Astrocyte of the cerebellum (primary cell): ENCODE measurements at places on chromosomes 12 and 14.

DNA sequence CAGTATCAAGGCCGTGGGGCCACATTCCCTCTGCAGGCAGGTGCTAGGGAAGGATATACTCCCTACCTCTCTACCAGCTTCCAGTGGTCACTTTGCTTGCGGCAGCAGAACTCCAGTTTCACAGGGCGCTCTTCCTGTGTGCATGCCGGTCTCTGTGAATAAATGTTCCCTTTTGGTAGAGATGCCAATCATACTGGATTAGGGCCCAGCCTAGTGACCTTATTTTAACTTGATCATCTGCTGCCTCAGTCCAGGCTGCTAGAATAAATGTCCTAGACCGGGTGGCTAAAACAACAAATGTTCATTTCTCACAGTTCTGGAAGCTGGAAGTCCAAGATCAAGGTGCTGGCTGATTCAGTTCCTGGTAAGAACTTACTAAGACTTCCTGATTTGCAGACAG is 198.8 kb upstream of the TMEM132C start:
- no peak for DNase-seq

DNA sequence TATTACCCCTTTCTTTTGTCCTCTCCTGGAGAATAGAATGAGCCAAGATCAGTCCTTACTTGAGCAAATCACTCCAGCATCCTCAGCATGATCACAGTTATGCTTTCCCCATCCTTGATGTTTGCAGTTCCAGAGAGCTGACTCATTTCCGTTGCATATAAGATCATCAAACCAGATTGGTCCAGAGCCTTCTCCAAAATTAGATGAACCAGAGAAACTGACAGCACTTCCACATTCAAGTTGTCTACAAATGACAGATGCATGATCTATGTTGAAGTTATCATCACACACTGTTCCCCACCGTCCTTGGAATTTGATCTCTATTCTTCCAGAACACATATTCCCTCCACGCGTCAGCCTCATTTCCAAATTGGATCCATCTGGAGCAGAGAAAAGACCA is 4.8 kb downstream of the CD163 start:
- peak; percentile 31 for DNase-seq

GRCh38 chr14:76780875-76781647 is 19.8 kb downstream of the VASH1 start:
- DNase-seq: no peak

DNA sequence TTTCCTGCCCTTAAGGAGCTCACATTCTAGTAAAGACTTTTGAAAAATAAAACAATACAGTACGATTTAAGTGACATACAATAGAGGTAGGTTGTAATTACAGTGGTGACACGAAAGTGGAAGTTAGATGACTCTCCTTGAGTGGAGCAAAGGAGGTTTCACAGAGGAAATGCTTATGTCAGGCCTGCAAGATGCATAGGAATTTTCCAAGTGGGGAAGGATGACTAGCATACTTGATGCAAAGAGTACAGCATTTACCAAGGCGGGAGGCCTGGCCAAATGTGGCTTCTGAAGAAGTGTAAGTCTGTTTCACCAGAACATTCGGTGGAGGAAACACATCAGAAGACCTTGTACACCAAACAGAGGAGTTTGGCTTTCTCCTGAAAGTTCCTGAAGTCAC is 55.2 kb downstream of the ERO1A start:
- DNase-seq: no peak

- no peak for DNase-seq
These were observed 132.7 kb downstream of the SSPN start for GRCh38 chr12:26327975-26328644.

- DNase-seq: peak; percentile 22
These were observed 93.7 kb upstream of the PTPRR start for GRCh38 chr12:71014180-71014785.

DNA sequence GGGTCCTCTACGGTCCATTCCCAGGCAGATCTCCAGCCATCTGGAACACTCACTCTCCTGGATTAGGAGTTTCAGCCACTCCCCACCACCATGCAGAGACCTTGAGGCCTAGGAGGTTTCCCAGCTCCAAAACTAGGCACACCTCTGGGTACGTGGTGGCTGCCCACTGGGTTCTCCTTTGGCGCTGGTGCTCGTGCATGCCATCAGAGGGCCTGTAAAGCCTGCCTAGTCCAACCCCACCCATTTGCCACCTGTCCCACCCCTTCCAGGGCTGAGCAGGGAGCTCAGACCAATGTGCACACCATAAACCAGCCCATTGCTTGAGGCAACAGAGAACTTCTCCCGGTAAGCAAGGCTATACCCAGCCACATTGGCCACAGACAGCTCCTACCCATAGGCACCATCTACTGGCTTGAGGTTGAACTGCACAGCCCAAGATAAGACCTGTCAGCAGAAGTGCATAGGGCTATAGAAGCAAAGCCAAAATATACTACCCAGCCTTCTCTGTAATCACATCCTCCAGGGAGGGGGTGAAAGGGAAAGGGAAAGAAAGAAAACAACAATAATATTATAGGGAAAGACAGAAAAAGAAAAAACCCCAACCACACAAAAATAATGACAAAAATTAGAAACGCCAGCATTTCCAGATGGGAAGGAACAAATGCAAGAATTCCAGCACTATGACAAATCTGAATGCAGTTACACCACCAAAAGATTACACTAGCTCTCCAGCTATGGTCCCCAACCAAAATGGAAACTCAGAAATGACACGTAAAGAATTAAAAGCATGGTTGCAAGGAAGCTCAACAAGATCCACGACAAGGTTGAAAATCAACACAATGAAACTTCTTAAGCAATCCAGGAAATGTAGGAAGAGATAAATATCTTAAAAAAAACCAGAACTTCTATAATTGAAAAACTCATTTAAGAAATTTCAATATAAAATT is 111.9 kb upstream of the CCDC175 start:
- DNase-seq: peak; percentile 49

GRCh38 chr12:47387994-47388393 is 308.2 kb upstream of the AMIGO2 start:
- no peak for DNase-seq

DNA sequence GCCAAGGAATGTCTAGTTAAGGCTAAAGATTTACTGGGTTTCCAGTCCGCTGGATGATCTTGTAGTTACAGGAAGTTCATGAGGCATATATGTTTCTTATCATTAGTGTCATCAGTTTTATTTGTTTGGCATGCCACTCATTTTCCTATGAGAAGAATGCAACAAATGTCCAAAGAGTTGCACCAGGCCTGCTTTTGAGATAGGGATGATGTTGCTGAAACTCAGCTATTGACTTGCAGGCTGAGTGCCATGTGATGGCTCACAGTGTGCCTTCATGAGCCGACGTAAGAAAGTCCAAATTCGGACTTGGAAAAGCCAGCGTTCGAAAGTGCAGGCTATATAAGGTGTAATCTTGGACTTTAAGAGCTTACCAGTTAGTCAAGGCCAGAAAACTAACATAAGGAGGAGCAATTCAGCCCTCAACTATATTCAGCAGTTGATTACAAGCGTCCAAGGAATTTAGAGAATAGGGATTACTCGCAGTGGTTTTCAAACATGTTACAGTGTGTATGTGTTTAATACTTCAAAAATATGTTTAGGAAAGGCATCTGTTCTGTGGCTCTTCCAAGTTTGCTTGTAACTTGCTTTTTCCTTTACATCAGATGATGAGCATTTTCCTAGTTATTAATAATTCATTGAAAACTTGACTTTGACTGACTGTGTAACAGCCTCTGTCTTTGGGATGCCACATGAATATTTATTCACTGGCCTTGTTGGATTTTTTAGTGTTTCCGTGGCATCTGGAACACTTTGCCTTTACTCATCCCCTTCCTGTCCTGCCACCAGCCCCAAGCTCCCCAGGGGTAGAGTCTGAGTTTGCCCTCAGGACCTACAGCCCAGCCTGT is 101.3 kb downstream of the LGMN start:
- peak; percentile 32 for DNase-seq

- DNase-seq: peak; percentile 52
These were observed 121.7 kb downstream of the PPM1H start for GRCh38 chr12:62813031-62813829.

DNA sequence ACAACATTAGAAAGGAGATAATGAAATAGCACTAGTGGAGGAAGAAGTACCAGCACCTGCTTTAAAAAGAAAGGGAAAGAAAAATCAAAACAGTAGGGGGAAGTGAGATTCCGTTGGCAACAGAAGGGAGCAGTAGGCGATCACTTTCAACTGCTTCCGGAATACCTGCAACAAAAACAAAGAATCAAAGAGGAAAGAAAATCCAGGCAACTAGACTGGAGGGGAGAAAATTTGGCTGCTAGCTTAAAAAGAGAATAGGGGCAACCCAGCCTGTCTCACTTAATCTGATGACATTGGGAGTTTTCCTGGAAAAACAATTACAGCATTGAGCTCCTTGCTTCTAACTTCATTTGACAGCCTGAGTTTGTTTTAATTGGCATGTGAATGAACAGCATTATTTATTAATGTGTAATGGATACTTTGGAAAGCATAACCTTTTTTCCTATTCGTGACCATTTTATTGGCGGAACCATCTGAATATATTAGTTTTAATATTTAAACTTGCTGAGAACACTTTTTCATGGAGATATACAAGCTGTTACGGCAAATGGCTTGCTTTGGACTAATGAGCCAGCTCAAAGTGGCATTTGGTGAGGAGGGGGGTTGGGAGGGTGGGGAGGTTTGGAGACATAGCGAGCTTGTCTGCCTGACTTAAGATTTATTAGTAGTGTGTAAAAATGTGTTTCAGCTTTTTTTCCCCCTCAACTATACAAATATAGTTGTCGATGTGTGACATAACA is 2.5 kb upstream of the DACT1 start:
- no peak for DNase-seq

GRCh38 chr14:60227291-60227690 is 21.7 kb upstream of the PPM1A start:
- DNase-seq: no peak

GRCh38 chr12:23816394-23816851 is 133.0 kb downstream of the SOX5 start:
- DNase-seq: no peak

DNA sequence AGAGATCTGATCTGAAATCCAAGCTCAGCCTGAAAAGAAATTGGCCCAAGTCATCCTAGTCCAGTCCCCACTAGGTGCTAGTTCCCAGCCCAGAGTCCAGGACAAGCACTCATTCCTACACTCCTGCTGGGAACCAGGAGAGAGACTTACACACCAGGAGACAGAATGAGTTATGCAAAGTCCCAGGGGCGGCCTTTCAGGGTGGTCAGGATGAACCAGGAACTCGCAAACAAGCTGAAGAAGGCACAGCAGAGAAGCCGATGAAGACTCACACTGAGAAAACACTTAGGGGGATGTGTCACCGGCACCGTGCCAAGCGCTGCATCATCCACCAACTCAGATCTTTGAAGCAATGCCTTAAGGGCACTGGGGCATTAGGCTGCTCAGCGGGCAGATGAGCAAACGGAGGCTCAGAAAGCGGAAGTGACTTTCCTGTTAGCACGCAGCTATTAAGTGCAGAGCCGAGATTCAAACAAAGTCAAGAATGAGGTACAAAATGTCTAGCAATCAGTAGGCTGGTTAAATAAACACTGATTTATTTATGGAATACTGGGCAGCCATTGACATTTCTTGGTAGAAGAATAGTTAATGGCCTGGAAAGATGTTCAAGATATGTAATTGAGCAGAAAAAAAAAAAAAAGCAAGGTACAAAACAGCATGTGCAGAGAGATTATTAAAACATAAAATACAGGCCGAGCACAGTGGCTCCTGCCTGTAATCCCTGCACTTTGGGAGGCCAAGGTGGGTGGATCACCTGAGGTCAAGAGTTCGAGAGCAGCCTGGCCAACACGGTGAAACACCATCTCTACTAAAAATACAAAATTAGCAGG is 78.7 kb downstream of the LRRC74A start:
- DNase-seq: peak; percentile 81

- DNase-seq: peak; percentile 87
These were observed 8.1 kb upstream of the P2RX7 start for GRCh38 chr12:121124402-121125109.

GRCh38 chr12:131261906-131262305 is 308.2 kb downstream of the ADGRD1 start:
- DNase-seq: no peak

DNA sequence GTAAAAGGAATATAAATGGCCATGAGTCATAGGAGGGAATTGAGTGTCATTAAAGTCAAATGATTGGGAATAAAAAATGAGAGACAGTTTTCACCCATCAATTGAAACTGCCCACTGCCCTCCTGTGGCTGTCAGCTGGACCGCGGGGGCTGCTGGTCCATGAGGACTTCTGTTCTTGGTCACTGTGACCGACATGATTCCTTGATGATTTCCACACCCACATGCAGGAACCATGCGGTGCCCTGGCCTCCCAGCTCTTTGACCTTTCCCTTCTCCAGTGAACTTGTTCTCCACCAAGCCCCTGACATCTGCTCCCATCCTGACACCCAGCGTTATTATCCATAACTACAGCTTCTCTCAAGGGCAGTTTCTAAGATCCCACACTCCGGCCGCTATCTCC is 48.4 kb downstream of the C12orf75 start:
- DNase-seq: no peak

- DNase-seq: no peak
These were observed 240.6 kb downstream of the GXYLT1 start for GRCh38 chr12:41904041-41904440.

DNA sequence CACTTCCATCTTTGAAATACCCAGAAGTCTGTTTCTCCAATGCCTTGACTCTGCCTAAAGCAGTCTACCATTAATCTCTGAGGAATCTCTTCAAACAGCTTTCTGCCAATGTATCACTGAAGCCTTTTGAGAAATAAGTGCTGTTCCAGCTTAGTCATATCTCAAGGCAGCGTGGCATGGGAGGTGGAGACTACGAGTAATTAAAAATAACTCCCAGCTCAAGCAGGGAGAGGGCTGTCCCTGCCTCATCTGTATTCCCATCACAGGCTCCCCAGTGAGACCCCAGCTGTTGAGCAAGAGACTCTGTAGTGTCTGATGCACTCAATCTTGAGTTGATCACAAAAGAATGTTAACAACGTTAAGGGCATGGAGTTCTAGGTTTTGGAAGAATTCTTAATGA is 700.6 kb downstream of the DIO2 start:
- peak; percentile 16 for DNase-seq

DNA sequence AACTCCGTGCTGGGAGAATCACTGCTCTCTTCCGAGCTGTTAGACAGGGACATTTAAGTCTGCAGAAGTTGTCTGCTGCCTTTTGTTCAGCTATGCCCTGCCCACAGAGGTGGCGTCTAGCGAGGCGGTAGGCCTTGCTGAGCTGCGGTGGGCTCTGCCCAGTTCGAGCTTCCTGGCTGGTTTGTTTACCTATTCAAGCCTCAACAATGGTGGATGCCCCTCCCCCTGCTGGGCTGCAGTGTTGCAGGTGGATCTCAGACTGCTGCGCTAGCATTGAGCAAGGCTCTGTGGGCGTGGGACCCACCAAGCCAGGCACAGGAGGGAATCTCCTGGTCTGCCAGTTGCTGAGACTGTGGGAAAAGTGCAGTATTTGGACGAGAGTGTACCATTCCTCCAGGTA is 43.7 kb downstream of the GPR137C start:
- no peak for DNase-seq
